ENCODE measurements at places on chromosomes 6 and 20.

DNA sequence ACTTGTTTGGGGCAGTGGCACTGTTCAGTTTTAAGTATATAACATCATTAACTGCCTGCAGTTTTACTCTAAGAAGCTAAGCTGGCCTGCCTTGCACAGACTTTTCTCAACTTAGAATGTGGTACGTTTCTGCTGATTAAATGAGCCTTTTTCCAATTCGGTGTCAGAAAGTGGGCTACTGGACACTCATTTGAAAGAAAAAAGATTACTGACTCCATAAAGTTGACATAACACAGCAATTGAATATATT lies 2.1 kb downstream of the ZMYND8 start:
- no peak for DNase-seq

GRCh38 chr6:143614235-143614634 lies 63.5 kb upstream of the PHACTR2 start:
- peak; percentile 64 for DNase-seq

- peak; percentile 95 for DNase-seq
These were observed at the start of the genes MROH8 and RPN2 for GRCh38 chr20:37178839-37179682. Gene MROH8 (minus strand): TSS chr20:37179548. Gene RPN2 (plus strand): TSS chr20:37179330. CDS start chr20:37179357, 27 bp downstream.

DNA sequence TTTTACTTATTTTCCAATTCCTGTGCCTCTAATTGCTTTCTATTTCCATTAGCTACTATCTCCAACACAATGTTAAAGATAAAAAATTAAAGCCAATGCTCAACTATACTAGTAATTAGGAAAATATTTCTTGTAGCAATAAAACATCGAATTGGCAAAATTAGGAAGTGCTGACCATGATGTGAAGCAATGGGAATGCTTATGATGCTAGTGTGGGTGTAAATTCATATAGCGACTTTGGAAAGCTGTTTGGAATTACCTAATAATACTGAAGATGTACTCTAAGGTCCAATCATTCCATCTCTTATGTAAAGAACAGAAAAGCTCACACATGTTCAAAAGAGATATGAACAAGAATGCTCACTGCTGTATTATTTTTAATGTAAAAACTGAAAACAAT lies 78.2 kb downstream of the UBE3D start:
- DNase-seq = no peak

GRCh38 chr6:46440641-46441040 lies 50.6 kb downstream of the RCAN2 start:
- DNase-seq = no peak

DNA sequence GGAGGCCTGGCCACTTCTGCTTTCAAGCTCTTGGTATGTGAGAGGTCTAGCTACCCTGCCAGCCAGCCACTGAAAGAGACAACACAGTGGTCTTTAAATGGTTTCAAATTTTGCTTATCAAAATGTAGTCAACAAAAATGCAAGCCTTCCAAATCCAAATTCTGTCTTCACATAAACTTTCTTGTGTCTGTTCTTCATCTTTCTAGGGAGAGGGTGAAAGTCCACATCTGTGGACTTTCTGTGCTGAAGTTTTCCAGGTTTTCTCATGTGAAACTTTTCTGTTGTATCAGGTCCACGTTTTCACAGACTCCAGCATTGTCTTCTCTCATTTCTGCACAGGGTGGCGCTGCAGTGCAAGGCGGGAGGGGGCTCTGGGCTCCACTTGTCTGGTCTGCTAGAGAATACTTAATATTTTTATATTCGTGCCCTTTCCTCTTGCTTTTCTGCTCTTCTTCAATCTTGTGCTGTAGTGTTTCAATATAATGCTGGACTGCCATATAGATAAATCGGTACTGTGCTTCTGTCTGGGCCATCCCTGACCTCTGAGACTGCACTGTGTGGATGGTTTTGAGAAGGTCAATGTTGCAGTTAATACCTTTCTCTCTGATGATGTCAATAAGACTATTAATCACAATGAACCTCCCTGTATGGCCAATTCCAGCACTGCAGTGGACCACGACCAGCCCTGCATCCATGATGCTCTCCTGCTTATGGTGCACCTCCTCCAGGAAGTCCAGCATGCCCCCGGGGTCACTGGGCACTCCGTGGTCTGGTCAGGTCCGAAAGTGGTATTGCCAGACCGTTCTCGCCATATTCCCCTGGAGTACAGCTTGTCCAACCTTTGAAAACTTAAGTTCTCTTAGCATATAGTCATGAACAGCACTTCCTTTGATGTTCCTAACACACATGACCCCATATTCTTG lies 161.6 kb upstream of the TNFAIP3 start:
- DNase-seq = peak; percentile 56

DNA sequence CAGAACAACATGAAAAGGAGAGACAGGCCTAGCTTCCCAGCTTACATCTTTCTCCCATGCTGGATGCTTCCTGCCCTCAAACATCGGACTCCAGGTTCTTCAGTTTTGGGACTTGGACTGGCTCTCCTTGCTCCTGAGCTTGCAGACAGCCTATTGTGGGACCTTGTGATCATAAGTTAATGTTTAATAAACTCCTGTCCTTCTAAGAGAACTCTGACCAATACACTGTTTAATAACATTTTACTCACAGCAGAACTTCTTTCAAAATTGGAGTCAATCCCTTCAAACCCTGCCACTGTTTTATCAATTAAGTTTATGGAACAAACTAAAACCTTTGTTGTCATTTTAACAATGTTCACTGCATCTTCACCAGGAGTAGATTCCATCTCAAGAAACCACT lies 111.4 kb downstream of the PREP start:
- no peak for DNase-seq

GRCh38 chr6:110085285-110085684 lies 94.2 kb downstream of the WASF1 start:
- DNase-seq = no peak

DNA sequence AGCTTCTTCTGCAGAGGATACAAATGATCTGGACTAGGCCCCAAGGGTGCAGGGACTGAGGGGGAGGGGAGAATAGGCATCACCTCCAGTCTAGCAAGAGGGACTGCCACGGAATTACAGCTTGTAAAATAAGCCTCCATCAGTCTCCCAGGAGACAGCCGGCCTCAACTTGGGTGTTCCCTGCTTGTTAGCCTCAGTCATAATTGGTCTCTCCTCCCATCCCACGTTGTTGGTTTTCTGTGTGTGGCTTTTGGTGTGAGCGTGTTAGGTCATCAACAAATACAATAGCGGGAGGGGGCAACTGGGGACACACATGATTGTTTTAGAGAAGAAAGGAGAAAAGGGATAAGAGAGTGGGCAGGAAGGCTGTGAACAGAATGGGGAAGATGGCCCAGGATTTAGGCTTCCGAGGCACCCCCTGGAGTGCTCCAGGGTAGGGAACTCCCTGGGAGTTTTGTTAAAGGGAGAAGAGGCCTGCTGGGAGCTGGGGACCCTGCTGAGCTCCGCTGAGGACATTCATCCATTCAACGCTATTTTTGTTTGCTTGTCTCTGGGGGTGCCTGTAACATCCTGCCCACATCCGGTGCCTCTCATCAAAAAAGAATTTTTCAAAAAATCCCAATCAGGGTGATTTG lies 9.2 kb downstream of the FOXA2 start:
- DNase-seq = no peak

- DNase-seq = peak; percentile 84
These were observed 45.1 kb downstream of the OGFRL1 start for GRCh38 chr6:71333697-71334096.

DNA sequence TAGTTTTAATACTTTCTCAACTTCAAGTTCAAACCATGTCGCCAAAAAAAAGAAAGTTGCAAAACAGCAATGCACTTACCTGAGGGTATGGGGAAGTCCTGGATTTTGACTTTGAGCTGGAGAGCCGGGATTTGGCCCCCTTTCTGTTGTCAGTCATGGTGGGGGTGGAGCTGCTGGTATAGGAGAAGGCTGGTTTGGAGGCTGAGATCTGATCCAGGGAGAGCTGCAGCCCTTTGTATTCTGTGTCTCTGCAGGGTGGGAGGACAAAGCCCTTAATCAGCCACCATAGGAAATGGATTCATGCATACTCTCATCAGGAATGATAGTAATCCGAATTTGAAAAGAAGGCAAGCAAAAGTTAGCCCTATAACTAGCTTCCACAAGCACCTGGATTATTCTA lies 44.0 kb downstream of the SIM1 start:
- DNase-seq = no peak

DNA sequence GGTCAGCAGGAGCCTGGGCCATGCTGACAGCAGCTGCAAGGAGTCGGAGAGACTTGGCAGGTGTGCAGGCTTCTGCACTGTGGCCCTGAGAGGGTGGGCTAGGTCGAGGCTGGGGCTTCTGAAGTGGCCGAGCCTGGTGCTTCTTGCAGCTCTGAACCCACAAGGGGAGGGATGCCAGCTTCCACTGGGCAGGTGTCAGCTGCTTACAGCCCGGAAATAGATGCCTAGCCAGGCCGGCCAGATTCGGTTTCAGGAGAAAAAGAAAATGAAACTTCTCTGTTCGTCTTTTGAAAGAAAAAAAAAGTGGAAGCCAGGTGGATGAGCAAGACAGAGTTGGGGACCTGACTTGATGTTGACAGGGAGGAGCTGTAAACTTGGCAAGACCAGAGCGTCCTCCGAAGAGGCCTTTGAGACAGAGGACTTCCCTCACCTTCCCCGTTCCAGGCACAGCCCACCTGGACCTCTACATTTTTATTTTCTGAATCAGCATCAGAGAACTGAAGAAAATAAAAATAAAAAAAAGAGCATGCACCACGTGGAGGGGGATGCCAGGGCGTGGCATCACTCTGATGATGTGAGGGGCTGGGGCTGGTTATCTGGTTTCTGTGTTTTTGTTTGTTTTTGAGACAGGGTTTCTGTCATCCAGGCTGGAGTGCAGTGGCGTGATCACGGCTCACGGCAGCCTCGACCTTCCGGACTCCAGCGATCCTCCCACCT lies at the start of gene ZBP1:
TSS of gene ZBP1 (minus strand) at position 153 of the 717 bp plus-strand sequence. CDS start at position 22, 131 bp downstream.
- peak; percentile 60 for DNase-seq

DNA sequence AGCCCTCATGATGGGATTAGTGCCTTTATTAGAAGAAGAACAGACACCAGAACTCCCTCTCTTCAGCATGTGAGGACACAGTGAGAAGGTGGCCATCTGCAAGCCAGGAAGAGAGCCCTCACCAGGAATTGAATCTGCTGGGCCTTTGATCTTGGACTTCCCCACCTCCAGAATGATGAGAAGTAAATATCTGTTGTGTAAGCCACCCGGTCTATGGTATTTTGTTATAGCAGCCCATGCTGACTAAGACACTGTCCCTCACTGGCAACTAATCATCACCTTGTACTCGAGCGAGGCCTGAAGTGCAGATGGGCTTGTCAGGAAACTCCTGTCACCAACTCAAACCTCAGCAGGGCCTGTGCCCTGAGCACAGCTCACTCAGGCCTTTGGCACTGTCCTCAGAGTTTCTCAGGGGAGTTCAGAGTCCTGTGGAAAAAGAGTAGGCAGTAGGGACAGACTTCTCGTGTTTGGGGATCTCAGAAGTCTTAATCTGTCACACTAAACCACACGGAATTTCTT lies 62.0 kb downstream of the UST start:
- no peak for DNase-seq

- no peak for DNase-seq
These were observed 102.9 kb downstream of the CEBPB start for GRCh38 chr20:50293284-50294139.

GRCh38 chr6:34018026-34018425 lies 127.9 kb downstream of the GRM4 start:
- no peak for DNase-seq

- no peak for DNase-seq
These were observed 206.8 kb downstream of the TINAG start for GRCh38 chr6:54515013-54515412.

GRCh38 chr6:13260101-13260598 lies 68.2 kb downstream of the TBC1D7 start:
- DNase-seq = peak; percentile 53

DNA sequence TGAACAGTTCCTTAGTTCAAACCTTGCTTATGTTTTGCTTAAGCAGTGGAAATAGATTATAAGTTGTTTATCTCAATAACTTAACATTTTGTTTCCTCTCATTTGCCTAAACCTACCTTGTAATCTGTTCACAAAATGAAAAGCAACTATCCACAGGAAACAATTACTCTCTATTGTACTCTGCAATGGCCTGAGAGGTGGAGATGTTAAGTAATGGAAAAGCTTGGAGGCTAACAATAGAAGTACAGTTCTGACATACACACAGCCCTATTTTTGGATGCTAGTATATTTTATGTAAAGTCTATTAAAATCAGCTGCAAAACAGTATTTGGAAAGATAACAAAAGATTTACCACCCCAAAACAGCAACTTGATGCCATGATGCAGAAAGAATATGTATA lies 82.1 kb downstream of the TINAG start:
- no peak for DNase-seq

- no peak for DNase-seq
These were observed 177.7 kb downstream of the SMOC2 start for GRCh38 chr6:168618546-168619315.

DNA sequence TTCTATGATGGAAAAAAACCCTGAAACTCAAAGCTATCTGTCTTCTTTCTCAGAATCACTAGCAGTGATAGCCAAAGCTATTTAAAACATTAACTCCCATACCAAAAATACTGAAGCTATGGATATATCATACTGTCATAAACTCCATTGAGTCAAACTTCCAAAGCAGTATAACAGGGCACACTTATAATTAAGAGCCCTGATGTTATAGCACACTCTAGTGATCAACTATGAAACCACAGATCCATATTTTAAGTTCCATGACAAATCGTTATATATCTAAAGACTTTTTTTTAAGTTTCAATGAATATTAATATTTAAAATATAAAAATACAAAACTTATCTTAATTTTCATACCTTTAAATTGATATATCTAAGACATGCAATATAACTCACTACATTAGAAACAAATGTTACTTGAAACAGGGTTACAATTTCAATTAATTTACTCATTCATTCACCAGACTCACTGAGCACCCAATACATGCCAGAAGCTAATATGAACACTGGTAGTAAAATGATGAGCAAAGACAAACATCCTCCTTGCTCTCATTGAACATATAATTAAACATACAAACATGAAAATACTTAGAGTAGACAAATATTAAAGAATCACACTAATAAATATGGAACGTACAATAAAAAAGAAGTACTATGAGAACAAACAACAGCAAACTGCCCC lies 69.3 kb downstream of the IBTK start:
- DNase-seq = no peak

GRCh38 chr20:44361021-44361420 lies 5.5 kb downstream of the HNF4A start:
- no peak for DNase-seq

- no peak for DNase-seq
These were observed 66.0 kb upstream of the TXNDC5 start for GRCh38 chr6:7976485-7977056.

DNA sequence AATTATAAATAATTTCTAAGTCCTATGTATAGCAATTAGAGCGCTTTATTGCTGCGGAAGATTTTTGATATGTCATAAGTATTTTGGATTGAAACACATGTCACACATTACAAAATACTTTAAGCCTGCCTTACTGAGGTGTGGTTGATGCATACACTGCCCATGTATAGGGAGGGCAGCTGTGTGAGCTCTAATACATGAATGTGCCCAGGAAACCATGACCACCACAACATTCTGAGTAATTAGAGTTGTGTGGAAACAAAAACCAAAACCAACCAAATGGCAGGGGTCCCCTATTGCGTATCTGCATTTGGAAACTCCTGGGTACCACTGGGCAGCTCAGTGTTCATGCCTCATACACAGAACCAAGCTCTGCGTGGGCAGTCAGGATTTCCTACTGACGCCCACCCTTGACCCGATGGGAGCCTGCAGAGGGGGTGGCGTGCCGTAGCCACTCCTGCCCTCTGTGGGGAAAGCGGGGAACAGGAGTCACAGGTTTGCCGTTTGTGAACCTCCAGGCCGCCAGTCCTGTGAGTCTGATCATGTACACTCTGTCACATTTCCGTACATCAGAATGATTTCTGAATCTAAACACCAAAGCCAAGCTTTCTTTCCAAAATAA lies 50.9 kb upstream of the PDE10A start:
- DNase-seq = no peak

All from CD14-positive monocyte (primary cell).